Body of pancreas (tissue), 4 donors: ENCODE measurements at places on chromosomes 4 and X. TPM values are rescaled to one million over a fixed set of nuclear protein-coding genes. Genes with fewer than 3 reads are reported as not detected.

DNA sequence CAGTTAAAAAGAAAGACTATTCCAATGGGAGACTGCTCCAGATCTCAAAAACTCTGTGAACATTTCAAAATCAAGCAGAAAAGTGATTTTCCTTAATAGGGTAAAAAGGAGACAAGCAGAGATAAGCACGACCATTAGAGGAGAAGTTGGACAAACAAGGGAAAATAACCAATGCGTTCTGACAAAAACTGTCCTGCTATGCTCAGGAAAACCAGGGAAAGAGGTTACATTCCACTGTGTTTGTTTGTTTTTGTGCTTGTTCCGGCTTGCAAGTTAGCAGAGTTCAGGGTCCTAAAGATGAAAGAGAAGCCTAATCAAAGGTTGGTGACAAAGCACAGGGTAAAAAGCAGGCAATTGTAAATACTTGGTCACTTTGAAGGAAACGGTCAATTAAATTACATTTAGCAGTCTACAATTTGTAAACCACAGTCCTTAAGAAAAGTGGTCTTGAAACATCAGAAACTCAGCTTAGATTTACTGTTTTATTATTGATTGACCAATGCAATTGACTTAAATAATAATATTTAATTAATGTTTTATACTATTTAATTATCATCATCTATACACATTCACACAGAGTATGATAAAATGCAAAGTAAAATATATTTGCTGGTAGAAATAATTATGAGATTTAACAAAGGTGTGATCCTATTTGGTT lies 186.2 kb upstream of the CPXCR1 start:
- H3K27ac ChIP-seq = no peak overlapping the region
- DNase-seq = no peak
- H3K4me3 ChIP-seq = no peak overlapping the region
- no peaks in the 10 kb centered on the region for H3K27me3 ChIP-seq
- H3K36me3 ChIP-seq = no peaks in the 10 kb centered on the region
- H3K4me1 ChIP-seq = no peaks in the 10 kb centered on the region

DNA sequence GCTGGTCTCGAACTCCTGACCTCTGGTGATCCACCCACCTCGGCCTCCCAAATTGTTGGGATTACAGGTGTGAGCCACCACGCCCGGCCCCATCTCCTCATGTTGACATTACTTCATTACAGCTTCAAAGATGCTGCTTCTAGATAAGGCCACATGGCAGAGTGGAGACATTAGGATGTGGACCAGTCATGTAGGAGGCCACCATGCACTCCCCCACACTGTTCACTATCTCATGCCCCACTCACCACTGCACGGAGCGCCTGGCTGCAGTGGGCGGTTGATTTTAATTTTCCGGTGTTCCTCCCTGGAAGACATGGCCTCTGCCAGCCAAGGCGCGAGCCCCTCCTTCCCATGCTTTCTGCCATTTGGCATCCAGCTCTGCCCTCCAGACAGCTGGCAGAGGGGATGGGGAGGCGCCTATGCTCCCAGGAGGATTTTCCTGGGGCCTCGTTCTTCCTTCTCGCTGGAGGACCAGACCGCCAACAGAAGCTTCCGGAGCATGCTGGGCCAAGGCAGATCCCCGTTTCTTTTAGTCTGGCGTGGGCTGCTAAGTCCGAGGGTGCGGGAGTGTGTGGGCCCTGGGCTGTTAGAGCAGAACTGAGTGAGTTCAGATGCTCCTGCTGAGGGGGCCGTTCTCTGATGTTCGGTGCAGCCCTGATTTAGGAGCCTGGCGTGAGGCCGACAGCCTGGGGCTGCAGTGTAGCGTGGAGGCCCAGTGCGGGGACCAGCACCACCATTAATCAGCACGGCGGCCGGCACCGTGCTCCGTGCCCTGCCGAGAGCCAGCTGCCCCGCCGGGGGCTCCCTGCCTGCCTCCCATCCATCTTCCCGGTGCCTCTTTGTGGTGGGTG lies 93.1 kb downstream of the SORCS2 start:
- H3K4me1 ChIP-seq = no peaks in the 10 kb centered on the region
- DNase-seq = no peak
- H3K4me3 ChIP-seq = no peak overlapping the region
- H3K27me3 ChIP-seq = peaks cover 3% of the 10 kb centered on the region
- no peak overlapping the region for H3K27ac ChIP-seq

DNA sequence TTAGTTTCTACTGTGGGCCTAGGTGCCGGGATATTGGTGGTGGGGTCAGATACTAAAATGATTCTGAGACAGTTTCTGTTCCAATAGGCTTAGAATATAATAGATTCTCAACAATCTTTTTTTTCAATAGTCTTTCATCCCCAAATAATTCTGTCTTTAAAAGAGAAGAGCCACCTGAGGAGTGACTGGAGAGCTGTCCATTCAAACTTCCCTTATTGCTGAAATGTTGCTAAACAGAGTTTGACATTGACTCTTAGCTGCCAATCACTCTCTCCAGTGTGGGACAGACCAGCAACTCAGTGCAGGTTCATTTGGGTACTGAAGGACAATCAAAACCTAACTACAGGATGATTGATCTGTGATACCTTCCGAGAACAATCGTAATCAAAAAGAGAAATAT lies 12.4 kb upstream of the ADH7 start:
- no peak for DNase-seq
- no peaks in the 10 kb centered on the region for H3K27me3 ChIP-seq
- no peak overlapping the region for H3K27ac ChIP-seq
- no peaks in the 10 kb centered on the region for H3K4me1 ChIP-seq
- no peak overlapping the region for H3K4me3 ChIP-seq

GRCh38 chr4:10731162-10731561 lies 46.6 kb upstream of the CLNK start:
- H3K27ac ChIP-seq = no peak overlapping the region
- no peak overlapping the region for H3K4me3 ChIP-seq
- no peak for DNase-seq
- no peaks in the 10 kb centered on the region for H3K4me1 ChIP-seq
- no peaks in the 10 kb centered on the region for H3K27me3 ChIP-seq

- H3K27ac ChIP-seq = no peak overlapping the region
- H3K4me3 ChIP-seq = no peak overlapping the region
- no peaks in the 10 kb centered on the region for H3K27me3 ChIP-seq
- no peaks in the 10 kb centered on the region for H3K36me3 ChIP-seq
Measured at GRCh38 chr4:183348706-183349659, 26.8 kb upstream of the CLDN24 start.

- no peak overlapping the region for H3K27ac ChIP-seq
- H3K27me3 ChIP-seq = no peaks in the 10 kb centered on the region
- no peaks in the 10 kb centered on the region for H3K4me1 ChIP-seq
- no peaks in the 10 kb centered on the region for H3K36me3 ChIP-seq
- H3K4me3 ChIP-seq = no peak overlapping the region
Measured at GRCh38 chr4:137543648-137544047, 11.4 kb upstream of the PCDH18 start.

GRCh38 chr4:10032625-10033024 lies 11.3 kb upstream of the SLC2A9 start:
- H3K36me3 ChIP-seq = no peaks in the 10 kb centered on the region
- H3K27ac ChIP-seq = peak overlapping the region; percentile 51
- H3K27me3 ChIP-seq = no peaks in the 10 kb centered on the region

ARHGAP6 gene
- total RNA-seq = 10.9 TPM

DCAF12L1 gene
- not detected for total RNA-seq
